Activated naive CD4-positive, alpha-beta T cell treated with Interleukin-2 at 50 U/mL for 16 hours (primary cell): ENCODE measurements at places on chromosomes 12 and 14.
A peak's percentile ranks its signal among the peaks of the same experiment; 100 is the strongest.

DNA sequence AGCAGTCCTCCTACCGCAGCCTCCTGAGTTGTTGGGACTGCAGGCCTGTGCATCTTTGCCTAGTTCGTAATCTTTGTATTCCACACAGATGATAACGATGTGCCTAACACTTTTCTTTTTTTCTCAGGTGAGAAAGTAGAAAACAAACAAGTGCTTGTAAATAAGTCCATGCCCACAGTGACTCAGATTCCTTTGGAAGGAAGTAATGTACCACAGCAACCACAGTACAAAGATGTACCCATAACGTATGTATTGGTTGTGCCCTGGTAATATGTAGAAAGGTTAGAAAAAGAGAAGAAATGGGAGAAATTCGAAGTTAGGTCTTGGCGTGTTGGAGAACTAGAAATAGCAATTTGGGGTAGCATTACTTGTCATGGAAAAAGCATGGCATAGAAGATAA lies 101.6 kb downstream of the POLR3B start:
- DNase-seq, result no peak

DNA sequence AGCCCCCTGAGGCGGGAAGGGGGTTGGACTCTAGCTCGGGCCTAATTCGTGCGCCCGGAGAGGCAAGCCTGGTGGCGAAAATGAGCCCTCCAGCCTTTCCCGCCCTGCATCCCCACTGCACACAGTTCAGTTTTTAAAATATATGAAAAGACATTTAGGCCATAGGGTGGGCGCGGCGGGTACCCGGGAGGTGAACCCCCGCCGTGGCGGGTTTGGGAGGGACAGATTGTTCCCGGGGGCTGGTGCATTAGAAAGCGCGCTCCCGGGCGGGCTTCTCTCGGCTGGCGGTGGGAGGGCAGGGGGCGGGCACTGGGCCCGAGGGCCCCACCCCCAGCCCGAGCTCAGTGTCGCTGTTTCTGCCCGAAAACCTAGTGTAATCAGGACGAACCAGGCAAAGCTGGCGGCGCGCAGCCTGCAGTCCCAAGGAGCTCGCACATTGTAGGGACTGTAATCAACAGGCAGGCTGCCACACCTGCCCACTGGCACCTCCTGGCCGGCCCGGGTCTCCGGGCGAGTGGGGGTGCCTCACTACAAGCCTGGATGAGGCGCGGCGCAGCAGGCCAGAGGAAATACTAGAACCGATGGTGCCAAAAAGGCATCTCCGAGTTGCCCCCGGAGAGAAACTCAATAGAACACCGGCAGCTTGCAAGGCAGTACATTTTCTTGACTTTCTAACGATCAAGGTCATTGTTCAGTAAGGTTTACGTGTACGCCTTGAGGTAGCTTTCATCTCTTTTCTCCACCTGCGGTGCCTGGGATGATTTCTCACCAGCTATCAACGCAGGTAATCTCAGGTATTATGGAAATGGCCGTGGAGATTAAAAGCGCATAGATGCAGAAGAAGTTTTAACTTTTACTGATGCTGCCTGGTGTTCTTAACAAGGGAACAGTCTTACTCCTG lies 764 bp upstream of the SPTB start:
- DNase-seq, result peak; percentile 71

DNA sequence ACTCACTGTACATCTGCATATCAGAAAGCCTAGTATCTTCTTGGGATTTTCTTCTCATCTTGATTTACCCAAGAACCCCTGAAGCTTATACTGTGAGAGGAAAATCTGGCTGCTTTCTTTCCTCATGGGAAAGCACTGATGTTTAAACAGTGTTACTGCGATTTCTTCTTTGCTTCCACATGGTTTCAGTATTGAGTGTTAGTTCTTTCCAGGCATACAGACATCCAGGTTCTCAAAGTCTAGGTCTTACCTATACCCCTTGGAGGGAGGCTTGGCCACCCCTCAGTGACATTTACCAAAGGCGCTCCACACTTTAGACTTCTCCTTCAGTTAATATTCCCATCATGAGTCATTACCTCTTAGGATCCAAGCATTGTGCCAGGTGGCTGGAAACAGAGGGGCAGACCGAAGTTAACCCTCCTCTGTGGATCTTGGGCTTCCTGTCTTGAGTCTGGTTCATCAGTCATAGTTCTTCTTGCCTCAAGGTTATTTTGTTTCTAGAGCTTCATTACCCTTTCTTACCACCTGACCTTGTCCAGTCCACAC lies 79.1 kb downstream of the TMEM117 start:
- DNase-seq, result no peak

DNA sequence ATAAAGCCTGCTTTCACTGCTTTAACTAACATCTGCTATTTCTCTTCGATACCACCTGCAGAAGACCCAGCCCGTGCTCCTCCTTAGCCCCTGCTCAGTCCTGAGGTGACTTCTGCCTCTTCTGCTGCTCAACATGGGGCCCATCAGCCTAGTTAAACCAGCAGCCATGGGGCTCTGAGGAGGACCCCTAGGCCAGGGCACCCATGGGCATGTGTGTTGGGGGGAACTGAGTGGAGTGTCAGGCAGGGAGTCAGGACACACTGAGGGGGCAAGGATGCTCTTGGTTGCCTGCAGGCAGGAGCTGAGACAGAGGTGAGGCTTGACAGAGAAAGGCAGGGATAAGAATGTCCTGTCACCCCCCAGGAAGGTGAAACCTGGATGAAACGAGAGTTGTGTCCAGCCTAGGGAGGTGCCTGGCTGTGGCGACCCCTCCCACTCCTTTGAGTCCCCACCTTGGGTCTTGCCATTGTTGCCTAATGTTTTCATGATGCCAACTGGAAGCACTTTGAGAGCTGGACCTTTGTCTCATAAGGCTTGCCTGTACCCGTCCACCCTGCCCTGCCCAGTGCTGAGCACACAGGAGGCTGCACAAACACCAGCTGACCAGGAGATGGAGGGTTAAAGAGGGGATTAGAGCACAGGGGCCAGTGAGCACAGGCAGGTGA lies 12.5 kb upstream of the RABGGTA start:
- no peak for DNase-seq

DNA sequence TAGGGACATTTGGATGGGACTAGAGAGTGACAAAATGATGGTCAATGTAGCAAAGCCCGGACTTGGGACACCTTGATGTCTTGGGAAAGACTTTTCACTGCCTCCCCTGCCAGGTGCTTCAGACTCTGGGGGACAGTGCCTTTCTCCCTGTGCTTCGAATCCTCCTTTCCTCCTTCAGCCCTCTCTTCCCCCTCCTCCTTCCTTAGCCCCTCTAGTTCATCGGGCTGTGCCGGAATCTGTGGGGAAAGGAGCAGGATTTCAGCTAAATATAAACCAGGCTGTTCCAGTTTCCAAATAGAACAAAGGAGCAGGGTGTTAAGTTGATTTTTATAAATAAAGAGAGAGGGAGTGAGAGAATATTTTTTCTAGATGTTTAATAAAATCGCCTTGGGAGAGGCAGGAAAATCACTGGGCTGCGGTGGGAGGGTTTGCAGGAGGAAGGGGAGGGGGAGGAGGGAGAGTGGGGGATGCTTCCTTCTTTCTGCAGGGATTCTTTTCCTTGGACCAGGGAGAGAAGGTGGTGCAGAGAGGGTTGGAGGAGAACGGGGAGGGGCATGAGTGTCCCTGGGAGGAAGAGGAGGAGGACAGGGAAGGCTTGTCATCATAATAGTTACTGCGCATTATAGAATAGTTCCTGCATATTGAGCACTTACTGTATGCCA lies 21.3 kb upstream of the CABP1 start:
- no peak for DNase-seq

- no peak for DNase-seq
These were observed 37.3 kb upstream of the BCL11B start for GRCh38 chr14:99309220-99309766.
